Stimulated activated CD8-positive, alpha-beta memory T cell treated with anti-CD3 and anti-CD28 coated beads, Interleukin-4, amount 100 ng/mL, for 4 hours (primary cell): ENCODE measurements at places on chromosomes 2 and 18.

DNA sequence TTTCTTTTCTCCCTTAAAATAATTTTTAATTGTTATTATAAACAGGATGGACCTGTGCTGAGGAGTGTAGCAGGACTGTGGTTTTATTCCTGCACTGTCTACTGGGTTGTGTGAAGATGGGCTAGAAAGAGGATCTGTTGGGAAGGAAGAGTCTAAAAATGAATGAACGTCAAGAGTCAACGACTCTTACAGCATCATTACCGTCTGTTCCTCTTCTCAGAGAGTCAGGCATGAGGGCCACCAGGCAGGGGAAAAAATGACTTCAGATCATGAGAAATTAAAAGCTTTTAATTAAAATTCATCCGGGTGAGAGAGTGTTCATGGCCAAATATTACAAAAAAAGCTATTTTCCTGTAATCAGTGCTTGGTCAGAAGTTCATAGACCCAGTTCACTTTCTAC, 32.6 kb downstream of the SRSF7 start:
- no peak for DNase-seq

- DNase-seq = no peak
Observed at GRCh38 chr18:68436485-68436884, 278.4 kb downstream of the TMX3 start.

GRCh38 chr2:226796840-226797288, 2.8 kb downstream of the IRS1 start:
- DNase-seq = no peak

GRCh38 chr18:6792391-6792790, 62.9 kb downstream of the ARHGAP28 start:
- no peak for DNase-seq

DNA sequence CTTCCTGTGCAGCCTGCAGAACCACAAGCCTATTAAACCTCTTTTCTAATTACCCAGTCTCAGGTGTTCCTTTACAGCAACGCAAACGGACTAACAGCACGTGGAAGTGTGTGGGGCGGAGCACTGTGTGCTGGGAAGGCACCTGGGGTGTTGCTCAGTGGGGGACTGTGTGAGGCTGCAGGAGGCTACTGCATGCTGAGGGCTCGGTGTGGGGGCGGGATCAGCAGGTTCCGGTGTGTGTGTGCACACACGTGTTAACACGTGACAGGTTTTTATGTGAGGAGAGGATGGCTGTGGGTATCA, 58.9 kb downstream of the ANKMY1 start:
- DNase-seq = no peak

GRCh38 chr18:31624892-31625640, 33.4 kb downstream of the TTR start:
- no peak for DNase-seq
